ENCODE measurements at places on chromosomes 13 and 19.
A peak's percentile ranks its signal among the peaks of the same experiment; 100 is the strongest.

GRCh38 chr19:39246951-39247669, 1.5 kb downstream of the IFNL4 start:
- DNase-seq: peak; percentile 70

DNA sequence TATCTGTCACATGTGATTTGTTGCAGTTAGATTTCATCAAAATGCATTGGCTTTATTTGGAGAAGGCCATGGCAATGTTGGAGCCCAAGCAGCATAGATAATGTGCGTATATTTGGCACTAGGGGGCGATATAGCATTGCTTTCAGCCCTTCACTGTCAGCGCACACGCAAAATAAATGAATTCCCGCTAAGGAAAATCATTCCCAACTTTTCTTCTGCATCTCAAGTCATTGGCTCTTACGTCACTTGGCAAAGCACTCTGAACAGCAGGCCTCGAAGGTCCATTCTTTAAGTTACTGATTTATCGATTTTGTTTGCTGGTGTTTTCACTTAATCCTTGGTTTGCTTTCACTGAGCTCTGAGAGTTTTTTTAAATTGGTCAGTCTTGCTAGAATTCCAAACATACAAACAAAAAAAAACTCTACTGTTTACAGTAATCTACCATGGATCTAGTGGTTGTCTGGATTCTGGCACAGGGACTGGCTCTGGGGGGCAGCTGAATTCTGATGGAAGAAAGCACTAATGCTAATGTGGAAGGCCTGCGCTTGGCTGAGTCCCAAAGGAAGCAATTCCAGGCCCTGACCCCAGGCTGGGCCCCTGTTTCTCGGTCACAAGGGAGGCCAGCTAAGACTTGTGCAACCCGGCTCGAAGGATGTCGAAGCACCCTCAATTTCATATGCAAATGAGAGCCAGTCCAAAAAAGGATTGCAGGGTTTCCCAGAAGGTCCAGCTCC, 97.7 kb upstream of the IPO5 start:
- peak; percentile 40 for DNase-seq

DNA sequence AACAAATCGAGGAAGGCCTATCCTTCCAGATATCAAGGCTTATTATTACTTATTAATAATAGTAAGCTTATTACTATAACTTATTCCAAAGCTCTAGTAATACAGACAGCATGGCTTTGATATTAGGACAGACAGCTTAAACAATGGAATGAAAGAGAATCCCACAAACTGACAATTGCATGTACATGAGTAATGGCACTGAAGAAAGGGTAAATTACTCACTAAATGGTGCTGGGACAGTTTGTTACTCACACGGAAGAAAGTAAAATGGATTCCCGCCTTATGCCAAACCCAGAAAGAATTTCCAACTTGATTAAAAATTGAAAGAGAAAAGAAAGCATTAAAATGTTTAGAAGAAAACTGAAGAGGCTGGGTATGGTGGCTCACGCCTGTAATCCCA, 60.3 kb downstream of the MIPEP start:
- no peak for DNase-seq

DNA sequence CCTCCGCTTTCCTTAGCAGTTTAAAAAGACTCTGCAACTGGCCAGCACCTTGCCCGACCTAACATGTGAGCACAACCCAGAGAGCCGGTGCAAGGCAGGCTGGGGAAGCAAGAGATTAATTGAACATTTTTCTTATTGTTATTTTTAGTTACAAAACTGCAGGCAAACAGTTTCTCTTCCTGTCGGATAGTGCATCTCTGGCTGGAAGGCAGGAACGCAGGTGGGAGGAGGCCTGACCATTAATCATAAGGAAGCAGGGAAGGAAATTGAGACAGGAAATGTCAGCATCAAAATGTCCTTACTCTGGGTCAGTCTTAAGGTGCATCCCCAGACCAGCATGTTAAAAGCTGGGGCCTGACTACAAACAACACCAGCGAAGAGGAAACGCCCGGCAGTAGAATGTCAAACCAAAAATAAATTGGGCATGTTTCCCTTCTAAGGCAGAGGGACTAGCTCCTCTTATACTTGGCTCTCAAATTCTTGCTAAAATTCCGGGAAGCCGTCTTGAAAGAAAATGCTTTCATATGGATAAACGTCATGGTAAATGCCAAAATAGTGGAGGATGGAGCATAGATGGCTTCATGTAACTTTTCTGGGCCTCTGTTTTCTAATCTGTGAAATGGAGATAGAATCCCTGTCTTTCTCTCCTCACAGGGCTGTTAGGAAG, 226.8 kb downstream of the RAP2A start:
- no peak for DNase-seq

GRCh38 chr13:92097337-92097903, 699.0 kb downstream of the GPC5 start:
- DNase-seq: no peak

DNA sequence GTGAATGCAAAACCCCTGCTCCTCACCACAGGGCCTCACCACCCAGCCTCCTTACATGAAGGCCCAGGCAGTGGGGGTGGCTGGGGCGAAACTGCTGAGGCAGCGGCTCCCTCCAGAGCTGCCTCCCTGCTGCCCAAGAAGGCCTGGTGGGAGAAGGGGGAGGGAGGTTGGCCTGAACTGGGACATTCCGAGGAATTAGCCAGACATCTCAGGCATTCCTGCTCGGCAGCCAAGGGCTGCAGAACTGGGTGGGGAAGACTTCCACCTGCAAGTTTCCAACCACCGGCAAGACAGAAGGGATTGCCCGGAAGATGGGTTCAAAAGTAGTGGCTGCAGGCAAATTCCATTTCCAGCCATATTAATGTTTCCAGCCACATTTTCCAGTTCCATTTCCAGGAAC, 2.3 kb upstream of the PSPN start:
- no peak for DNase-seq

DNA sequence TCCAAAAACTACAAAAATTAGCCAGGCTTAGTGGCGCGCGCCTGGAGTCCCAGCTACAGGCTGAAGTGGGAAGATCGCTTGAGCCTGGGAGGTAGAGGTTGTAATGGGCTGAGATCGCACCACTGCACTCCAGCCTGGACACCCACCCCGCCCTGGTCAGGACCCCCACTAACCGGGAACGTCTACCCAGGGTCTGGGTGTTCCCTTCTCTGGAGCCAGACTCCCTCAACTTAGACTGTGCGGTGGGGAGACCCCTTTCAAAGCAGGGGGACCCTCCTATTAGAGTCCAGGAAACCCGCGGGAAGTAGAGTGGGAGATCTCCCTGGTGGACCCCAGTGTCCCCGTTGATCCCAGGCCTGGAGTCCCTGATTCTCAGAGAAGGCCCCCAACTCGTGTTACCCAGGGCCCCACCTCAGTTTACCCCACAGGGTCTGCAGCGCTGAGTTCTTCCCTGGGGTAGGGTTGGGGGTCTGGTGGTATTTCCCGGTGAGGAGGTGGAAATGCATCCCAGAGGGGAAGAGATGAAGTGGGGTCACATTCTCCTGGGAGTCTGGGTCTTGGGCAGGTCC, 6.1 kb upstream of the ARRDC2 start:
- DNase-seq: no peak

DNA sequence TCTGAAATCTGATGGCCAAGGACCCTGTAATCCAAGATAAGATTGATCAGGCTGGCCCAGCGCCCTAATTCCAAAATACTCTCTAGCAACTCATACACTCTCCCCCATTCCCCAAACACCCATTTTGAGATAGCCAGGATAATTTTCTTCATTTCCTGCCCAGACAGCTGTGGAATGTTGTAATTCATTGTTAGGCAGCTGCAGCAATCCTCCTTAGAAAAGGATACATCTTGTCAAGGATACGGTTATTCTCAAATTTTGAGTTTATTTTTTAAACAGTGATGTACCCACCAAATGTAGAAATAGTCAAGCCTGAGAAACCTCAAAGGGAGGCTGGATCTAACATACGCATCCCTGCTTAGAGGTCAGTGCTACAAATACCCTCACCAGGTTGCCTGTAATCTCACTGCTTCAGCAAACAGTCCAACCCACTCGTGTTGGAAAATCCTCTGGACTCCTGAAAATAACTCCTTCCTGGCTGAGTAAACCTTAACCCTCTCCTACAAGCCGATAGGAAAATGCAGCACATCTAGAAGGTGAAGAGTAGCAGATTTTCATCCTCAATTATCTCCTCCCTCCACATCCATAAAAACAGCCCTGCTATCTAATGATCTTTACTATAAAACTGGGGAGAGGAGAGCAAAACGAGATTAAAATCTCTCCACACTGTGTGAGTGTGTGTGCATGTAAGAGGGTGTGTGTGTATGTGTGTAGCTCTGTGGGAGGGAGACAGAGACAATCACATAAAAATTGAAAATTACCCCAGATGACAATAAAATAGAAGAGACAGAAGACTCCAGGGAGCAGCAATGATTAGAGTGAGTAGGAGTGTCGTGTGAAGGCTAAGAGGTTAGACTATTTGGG, 683.1 kb downstream of the DIAPH3 start:
- no peak for DNase-seq

DNA sequence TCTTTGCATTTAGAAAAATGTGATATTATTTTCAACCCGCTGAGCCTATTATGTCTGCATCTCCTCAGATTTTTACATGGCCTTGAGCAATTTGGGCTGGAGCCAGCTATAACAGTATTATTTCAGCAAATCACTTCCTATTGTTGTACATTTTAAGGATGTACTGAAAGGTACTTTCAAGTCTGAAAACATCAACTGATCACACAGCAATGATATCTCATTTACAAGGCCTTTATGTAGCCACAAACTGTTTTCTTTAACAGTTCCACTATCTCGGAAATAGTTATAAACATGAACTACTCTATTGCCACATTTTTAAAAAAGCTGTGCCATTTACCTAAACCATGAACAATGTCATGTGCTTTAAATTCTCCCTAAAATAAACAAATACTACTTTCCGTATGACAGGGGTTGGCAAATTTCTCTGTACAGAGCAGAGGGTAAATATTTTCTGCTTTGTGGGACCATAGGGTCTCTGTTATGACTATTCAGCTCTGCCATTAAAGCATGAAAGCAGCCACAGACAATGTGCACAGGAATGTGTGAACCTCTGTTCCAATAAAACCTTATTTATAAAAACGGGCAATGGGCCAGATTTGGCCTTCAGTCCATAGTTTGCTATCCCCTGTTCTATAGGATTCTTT, 560.4 kb downstream of the GPC6 start:
- DNase-seq: no peak

DNA sequence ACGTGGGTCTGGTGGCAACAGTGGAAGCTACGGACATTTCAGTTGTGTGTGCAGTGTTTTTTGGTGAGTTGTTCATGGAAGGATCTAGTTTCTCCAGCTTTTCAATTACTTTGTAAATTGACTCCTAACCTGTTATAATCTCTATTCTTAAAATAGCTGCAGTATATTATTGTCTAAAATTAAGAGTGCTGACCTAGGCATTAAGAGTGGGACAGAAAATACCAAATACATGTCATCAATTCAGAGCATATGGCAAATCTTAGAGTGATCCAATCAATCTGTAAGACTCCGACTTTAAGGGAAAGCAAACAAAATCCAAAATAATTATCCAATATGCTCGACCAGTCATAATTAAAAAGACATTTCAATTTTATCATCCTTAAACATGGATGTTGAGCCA, 338.1 kb upstream of the PCDH9 start:
- DNase-seq: no peak

Data from NCI-H524 (cell line).